ENCODE measurements at places on chromosomes 7 and 10.

GRCh38 chr10:98921316-98921715, 314.3 kb downstream of the HPSE2 start:
- no peak for DNase-seq

DNA sequence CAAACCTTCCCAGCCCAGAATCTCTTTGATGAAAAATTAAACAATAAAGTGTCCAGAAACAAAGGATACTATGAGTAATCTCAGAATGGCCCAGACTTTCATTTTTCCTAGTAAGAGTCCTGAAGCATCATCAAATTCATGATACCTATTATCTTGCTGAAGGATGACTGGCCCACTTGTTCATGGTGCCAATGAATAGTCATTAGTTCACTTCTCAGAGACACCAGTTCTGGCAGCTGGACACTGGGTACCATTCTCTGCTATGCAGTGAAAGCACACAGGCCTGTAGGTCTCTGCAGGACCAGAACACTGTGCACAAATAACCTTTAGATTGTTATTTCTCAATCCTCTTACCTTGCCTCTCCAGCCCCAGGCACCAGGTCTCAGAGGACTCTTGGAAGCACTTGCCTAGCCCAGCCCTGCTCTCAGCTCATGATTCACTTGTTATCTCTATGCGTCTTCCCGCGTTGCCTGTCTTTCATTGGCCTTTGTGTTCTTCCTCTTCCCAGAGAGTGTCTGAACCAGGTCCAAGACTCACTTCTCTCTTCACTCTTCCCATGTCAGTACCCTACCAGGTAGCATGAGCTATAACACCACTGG, 98.1 kb upstream of the AGBL3 start:
- no peak for DNase-seq

- no peak for DNase-seq
Measured at GRCh38 chr7:81416659-81417058, 353.2 kb downstream of the HGF start.

- no peak for DNase-seq
Measured at GRCh38 chr10:17730667-17731066, 21.3 kb upstream of the TMEM236 start.

- no peak for DNase-seq
Measured at GRCh38 chr10:28202941-28203352, 99.9 kb downstream of the MPP7 start.

DNA sequence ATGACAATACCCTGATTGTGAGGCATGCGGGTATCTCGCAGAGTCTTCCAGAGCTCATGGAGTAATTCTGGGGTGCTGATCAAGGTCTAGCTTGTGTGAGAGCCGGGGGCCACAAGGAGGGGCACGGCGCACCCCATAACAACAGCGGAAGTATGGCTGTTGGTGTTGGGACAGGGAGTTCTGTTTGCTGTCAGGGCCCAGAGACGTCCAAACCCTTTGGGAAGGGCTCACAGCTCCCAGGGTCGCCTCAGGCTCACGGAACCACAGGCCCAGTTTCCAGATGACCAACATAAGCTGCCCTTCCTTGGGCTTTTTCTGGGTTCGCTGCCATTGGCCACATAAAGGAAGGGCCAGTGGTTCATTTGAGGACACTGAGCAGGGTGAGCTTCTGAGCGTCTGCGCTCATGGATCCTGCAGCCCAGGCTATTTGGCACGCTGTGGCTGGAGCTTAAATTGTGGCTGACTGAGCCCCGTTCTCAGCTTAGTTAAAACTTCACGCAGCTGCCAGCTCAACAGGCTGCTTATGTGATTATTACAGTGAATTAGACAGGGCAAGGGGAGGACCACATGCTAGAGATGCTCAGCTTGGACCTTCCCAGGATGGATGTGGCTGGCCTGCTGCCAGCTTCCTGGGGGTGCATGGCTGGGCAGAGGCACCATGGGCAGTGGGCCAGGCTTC, 92.3 kb downstream of the DNAJB6 start:
- no peak for DNase-seq

DNA sequence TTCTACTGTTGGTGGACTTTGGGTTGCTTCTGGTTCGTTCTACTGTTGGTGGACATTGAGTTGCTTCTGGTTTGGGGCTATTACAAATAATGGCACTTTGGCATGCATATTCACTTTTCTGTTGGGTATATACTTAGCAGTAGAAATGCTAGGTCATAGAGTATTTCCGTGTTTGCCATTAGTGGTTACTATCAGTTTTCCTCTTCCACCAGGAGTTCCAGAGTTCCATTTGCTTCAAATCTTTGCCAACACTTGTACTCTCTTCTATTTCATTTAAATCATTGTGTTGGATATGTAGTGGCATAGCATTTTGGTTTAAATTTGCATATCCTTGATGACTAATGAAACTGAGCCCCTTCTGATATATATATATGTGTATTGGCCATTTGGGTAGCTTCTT, 15.2 kb downstream of the UBE2D1 start:
- no peak for DNase-seq

GRCh38 chr10:34291466-34292193, 523.5 kb downstream of the PARD3 start:
- DNase-seq = no peak

DNA sequence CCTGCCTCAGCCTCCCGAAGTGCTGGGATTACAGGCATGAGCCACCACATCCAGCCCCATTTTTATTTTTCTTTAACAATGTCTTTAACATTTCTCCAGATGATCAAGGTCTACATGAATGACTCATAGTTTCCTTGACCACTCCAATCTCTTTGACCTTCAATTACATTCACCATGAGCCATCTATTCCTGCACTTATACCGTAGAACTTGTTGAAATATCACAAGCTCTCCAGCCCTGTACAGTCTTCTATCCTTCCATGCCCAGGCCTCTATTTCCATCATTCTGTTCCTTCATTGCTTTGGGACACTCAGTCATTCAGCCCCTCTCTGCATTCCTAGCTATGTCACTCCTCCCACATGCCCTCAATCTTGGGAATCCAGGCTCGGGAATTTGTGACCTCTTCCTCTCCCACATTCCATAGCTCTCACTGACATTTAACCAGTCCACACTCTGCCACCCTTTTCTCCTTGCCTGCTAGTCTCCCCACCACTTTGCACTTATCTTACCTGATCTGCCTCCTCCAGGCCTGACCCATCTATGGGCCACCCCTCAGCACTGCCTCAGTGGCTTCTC, 151.8 kb upstream of the STK17A start:
- DNase-seq = no peak

- DNase-seq = peak; percentile 73
Measured at GRCh38 chr7:24722386-24723177, 34.7 kb downstream of the GSDME start.

DNA sequence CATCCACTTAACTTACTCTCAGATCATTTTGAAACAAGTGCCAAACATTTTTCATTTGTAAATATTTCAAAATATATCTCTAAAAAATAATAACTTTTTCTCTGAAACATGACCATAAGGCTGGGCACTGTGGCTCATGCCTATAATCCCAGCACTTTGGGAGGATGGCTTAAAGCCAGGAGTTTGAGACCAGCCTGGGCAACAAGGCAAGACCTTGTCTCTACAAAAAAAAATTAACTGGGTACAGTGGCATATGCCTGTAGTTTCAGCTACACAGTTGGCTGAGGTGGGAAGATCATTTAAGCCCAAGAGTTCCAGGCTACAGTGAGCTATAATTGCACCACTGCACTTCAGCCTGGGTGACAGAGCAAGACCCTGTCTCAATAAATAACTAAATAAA, 36.4 kb downstream of the USP54 start:
- DNase-seq = no peak

DNA sequence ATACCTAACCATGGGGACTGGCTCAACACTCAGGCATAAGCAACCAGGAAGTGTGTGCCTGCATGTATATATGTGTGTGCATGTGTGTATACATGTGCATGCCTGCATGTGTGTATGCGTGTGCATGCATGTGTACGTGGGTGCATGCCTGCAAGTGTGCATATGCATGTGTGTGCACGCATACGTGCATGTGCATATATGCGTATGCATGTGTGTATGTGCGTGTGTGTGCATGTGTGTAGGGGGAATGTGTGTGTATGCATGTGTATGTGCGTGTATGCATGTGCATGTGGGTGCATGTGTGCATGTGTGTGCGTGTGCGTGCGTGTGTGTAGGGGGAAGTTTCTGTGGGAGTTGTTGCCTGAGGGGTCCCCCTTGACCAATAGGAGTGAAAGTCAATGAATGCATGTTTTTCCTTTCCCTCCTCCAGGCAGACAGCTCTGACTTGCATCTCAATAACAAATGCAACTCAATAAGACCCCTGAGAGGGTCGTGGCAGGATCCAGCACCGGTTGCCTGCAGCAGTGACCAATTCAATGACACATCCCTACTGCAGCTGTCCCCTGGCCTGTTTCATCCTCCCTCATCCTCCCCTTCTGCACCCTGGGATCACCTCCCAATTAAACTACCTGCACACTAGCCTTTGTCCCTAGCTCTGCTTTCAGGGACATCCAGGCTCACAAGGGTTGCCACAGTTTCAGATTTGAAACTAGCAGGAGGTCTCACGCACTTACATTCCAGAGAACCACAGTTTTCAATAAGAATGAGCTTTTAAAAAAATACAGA, 27.0 kb upstream of the FZD8 start:
- DNase-seq = no peak

Measured in T47D (cell line).